ENCODE measurements at places on chromosomes 3 and 15.

DNA sequence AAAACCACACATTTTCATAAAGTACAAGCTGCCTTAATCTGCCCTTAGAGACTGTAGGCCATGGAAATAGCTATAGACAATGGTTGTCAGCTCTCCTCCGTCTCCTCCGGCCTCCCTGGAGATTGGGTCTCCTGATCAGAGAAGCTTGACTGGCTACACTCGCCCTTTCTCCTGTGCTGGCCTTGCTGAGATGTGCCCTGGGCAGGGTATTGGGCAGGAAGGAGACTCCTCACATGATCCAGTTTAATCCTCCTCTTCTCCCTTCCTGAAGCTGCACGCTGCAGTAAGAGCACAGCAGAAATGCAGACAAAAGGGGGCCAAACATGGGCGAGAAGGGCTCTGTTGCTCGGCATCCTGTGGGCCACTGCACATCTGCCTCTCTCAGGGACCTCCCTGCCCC lies at the start of gene SLC24A5:
Gene SLC24A5, plus strand, starts transcription at position 246 of the 400 bp plus-strand sequence. Its CDS starts 55 bp downstream, at position 301.
- DNase-seq, result no peak

GRCh38 chr3:39249453-39250115 lies 30.3 kb downstream of the CX3CR1 start:
- peak; percentile 48 for DNase-seq

DNA sequence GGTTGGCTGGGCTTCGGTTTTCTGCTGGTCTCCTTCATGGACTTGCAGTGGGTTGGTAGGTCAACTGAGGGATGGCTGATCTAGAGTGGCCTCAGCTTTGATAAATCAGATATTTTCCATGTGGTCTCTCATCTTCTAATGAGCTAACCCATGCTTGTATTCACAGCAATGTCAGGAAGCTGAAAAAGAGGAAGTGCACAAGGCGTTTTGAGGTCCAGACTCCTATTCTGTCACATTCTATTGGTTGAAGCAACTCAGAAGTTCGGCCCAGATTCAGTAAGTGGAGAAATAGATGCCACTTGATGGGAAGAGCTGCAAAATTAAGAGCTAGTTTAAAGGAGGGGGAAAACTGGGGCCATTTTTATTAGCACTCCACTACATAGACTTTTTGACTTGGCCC lies 361.2 kb downstream of the DIPK2A start:
- DNase-seq, result no peak

GRCh38 chr3:127446756-127447155 lies 143.8 kb downstream of the TPRA1 start:
- DNase-seq, result no peak

Data from epithelial cell of prostate (primary cell).